ENCODE measurements at places on chromosomes 6 and 20.

- no peak for DNase-seq
Observed at GRCh38 chr6:100372326-100373091, 92.2 kb downstream of the SIM1 start.

DNA sequence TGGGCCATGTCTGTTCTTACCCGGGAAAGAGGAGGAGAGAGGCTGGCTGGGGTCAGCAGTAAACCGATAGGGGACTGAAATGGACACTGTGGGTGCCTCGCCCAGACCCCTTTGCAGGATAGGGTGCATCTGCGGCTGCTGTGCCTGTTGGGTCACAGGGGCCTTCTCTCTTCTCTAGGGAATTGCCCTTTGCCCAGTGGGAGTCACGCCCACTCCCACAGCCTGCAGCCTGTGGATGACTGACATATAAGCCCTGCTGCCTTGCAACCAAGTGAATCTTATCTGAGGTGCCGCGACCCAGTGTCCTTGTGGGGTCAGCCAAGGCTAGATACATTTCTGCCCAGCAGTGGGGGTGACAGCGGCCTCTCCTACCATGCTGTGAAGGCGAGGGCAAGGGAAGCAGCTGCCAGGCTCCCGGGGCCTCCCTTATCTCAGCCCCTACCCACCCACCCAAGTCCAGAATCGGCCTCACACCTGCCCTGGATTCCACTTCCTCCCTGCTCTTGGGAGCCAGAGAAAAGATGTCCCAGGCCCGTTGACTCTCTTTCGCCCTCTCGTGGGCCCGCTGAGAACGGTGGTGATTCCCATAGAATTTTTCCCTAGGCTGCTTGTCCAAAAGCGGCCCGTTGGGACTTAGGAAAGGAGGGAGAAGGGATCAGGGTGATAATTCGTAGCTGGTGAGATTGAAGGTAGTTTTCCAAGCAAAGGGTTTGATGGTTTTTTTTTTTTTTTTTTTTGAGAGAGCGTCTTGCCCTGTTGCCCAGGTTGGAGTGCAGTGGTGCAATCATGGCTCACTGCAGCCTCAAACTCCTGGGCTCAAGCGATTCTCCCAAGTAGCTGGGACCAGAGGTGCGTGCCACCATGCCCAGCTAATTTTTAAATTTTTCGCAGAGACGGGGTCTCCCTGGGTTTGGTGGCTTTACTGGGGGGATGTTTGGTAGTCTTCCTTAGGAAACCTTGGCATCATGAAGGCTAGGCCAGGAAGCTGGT lies 76.4 kb upstream of the RNF24 start:
- peak; percentile 56 for DNase-seq

DNA sequence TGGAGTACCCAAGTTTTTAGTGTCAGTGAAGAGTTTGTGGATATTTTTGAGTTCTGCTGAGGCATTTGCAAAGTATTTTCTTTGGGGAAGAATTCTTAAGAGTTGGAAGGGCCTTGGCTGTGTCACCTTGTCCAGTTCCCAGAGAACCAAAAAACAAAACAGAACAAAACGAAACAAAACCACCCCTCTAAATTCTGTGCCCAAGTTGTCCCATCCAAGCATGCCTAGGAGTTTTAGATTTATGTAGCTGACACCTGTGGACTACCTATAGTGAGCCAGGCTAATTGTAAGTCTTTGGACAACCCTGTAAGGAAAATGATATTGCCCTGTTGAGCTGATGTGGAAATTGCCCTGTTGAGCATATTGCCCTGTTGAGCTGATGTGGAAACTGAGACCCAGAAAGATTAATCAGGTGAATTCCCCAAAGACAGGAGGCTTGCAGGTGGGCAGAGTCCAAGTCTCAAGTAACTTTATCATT lies 1.0 kb upstream of the ECI2 start:
- DNase-seq = no peak

DNA sequence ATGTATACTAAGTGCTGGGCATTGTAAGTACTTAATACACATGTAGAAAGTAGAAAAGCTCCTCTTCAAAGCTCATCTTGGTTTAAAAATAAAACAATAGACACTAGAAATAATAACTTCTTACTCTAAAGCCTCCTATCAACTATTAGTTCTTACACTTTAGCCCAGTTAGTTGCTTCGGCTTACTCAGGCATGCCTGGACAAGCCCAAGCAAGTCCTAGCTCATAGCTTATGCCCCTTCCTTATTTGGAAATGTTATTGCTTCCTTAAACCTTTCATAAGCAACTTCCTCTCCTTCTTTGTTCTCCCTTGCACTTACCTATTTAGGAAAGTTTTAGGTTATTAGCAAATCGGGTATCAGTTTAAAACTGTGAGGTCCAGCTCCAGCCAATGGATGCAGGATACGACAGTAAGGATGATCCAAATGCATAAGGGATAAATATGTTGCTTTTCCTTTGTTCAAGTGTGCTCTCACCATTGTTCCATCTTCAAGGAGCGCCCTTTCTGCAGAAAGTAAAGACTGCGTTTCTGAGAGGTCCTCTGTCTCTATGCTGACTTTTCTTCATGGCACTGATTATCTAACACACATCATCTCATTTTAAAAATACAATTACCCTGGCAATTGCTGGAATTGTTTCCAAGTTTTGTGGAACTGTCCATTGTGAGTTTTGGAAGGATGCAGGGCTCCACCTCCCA lies 12.3 kb downstream of the TMEM30A start:
- no peak for DNase-seq

- no peak for DNase-seq
Observed at GRCh38 chr6:32406857-32407256, at the start of gene BTNL2. Gene BTNL2 (minus strand): TSS chr6:32407181. CDS start chr6:32407123, 58 bp downstream.

DNA sequence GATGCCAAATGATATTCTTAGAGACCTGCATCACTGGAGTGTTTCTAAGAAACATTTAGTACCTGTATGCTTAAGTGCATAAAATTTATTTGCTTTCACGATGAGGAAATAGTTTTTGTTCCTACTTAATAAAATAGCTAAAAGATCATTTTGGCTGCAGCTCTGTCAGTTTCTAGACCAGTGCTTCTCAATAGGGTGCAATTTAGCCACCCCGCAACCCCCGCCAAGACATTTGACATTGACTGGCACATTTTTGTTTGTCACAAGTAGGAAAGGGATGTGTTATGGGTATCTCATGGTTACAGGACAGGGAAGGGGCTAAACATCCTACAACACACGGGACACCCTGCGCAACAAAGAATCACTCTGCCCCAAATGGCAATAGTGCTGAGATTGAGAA lies 335.7 kb upstream of the HSF2 start:
- DNase-seq = no peak

GRCh38 chr6:38024908-38025307 lies 205.4 kb downstream of the ZFAND3 start:
- DNase-seq = no peak

DNA sequence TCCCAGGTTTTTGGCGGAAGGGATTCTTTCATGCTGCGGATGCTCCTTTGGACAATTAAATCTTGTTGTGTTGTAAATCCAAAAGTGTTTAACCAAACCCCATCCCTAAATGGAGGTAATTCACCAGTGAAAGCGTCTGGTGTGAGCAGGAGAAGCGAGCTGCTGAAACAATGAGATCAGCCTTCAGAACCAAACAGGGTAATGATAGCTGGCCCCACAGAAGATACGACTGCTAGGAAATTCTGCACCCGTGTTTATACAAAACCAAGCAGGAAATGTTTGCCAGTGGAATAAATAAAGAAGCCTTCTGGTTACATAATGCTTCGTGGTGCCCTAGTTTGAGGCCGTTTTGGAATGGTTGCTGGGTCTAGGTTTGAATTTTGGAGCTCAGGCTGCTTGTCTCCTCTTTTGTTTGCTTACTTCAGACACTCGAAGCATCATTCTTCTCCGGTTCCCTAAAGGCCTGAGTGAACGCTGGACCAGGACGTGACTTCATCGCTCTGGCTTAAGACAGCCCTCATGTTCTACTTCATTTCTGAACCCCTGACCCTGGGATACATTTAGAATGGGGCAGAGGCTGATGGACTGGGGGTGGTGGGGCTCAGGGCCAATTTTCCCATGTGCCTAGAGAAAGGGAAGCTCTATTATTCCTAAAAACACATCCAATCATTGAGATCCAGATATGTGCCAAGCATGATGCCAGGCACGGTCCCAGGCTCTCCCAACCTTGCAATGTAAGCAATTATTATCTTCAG lies 61.6 kb upstream of the JAG1 start:
- no peak for DNase-seq

Data from stimulated activated CD4-positive, alpha-beta T cell treated with anti-CD3 and anti-CD28 coated beads, Interleukin-2, amount 100 ng/mL, for 24 hours (primary cell).